ENCODE measurements at places on chromosomes 7 and 10.

DNA sequence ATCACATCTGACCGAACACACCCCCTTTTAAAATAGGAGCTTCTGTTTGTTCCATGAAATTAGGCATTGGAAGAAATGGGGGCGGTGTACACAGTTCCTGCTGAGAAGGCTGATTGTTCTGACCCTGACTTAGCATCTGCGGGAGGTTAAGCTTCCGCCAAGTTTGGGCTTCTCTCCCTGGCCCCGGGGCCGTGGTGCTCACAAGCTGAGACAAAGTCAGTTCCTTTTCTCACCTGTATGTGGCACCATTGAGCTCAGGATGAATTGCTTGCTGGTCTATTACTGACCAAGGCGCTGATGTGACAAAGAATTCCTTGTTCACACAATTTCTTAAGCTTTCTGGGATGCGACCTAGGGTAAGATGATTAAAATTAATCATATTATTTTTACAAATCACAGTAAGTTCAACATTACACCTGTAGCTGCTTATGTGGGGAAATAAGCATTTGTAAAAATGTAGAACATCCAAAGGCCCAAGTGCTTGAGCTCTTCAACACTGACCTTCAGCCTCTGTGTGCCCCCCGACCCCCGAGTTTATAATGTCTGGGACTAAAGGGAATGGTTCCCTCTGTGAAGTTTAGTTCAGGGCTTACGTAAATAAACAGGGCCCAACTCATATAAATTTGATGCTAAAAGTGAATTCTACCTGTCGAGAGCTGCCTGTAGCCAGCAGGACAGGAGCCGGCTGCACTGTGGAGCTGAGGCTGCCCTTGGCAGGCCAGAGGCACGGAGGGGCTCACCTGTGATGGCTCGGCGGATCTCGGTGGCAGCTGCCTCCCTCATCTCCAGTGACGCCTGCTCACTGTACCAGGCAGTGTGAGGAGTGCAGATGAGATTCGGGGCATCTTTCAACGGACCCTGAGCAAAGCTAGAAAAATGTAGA is 50.8 kb downstream of the ZRANB1 start:
- DNase-seq, result peak; percentile 87

GRCh38 chr10:63247771-63248170 is 114.6 kb downstream of the NRBF2 start:
- DNase-seq, result no peak

DNA sequence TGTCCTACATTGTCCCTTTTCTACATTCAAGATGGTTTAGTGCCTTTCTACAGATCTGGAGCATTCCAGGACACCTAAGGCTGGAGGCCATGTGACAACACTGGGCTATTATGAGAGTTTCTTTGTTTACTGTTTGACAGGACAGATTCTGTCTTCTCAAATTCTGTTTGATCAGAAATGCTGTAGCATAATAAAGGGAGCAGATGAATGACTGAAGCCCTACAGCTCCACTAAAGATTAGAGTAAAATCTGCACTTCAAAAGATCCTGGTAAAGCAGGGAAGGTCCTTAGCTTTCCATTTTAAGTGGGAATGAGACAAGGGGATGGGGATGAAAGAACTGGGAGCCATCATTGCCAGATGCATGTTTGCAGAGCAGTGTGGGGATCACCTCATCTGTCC is 38.4 kb downstream of the TMEM229A start:
- no peak for DNase-seq

DNA sequence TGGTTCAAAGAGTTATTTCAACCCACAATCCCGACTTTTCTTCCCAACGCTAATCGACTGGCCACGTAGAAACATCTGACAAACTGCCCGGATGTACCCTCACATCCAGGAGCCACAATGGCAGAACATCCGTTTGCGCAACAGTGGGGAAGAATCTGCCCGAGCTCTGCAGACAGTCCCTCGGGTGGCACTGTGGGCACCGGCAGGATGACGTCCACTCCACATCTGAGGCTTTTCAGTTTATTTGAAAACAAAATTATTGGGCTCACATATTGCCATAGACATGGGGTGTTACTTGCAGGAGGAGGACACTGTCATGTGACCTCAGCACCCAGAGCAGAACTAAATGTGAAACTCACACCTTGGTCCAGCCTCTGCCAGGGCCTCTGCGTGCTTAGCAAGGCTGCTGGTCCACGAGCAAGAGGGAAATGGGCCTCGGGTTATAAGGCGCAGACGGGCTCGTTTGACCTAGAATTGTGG is 84.1 kb downstream of the MKI67 start:
- DNase-seq, result no peak

GRCh38 chr7:116598278-116598677 is 73.4 kb downstream of the CAV1 start:
- DNase-seq, result no peak

- no peak for DNase-seq
Observed at GRCh38 chr7:85719981-85720953, 533.4 kb upstream of the SEMA3D start.

GRCh38 chr7:117083648-117084047 is 130.3 kb downstream of the ST7 start:
- DNase-seq, result no peak

DNA sequence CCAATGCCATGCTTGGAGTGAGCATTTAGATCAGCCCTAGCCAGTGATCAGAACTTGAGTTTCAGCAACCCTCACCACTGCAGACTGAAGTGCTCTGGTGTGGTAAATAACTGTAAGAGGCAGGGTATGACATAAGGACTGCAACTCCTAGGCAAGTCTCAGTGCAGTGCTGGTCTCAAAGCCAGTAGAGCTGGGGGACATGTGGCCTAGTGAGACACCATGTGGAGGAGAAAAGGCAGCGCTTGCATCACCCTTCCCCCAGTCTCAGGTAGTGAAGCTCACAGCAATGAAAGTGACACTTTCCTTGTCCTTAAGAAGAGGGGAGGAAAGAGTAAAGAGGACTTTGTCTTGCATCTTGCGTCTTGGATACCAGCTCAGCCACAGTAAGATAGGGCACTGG is 386.8 kb upstream of the POT1 start:
- DNase-seq, result no peak

DNA sequence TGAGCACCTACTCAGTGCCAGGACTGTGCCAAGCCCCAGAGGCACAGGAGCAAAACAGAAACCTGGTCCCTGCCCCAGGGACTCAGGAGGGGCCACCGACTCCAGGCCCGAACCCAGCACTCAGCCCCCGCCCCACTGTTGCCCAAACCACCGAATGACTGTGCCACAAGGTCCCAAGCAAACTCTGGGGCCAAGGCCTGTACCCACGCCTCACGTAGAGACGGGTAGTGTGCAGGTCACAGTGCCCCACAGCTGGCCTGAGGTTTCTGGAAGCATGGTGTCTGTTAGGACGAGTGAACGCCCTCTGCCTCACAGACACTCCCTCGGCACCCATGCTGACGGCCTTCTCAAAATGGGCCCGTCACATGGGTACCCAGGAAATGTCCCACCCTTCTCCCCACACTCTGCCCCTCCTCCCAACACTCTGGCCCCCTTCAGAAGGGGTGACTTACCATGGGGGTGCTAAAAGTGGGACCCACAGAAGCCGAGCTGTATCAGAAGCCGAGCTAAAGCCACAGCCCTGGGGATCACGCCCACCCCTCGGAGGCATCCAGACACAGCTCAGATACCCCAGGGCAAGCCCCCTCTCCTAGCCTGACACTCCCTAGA is 44.2 kb downstream of the CTBP2 start:
- no peak for DNase-seq

DNA sequence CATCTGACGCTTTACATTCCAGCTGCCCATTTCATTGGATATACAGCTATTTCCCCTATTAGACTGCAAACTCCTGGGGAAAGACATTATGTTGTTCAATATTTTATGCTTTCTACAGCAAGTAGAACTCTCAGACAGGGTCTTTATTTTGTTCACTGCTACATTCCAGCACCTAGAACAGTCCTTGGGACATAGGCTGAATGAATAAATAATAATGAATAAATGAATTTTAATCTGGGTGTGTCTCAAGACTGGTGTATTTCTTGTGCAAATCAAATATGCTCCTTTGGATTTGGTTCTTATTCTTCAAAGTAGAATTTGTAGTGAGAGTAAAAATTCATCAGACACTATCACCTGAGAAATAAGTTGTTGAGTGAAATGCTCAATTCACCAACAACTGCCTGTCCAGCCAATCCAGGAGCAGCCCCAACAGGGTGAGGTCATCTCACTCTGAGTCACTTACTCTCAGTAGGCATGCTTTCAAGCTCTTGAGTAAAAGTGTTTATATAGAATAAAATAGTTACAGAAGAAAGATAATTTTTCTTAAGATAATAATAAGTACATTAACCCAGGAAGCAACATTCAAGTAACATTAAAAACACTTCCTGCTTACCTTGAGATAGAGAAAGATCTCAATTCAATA is 287.5 kb upstream of the NPVF start:
- no peak for DNase-seq

GRCh38 chr7:104967595-104967994 is 46.4 kb upstream of the KMT2E start:
- DNase-seq, result no peak

DNA sequence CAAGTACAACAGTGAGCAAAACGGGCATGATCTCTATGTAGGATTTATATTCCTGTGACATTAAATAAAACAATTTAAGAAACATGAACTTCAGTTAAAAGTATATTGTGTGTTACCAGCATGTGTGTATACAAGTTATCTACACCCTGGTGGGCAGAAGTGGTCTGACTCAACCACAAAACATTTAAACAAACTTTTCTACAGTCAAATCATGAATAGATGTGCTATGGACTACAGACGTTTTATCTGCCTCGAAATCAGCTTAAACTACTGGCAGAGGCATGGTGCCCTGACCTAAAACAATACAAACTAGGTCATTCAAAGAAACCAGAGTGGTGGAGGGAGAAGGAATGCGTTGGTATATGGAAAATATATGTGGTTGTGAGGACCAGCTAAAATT is 3.6 kb downstream of the ARL3 start:
- DNase-seq, result no peak

GRCh38 chr10:117477961-117478670 is 64.4 kb upstream of the EMX2 start:
- DNase-seq, result no peak

- DNase-seq, result peak; percentile 70
Observed at GRCh38 chr7:94375691-94376090, 19.0 kb upstream of the COL1A2 start.

- DNase-seq, result no peak
Observed at GRCh38 chr7:22809902-22810642, 12.6 kb downstream of the TOMM7 start.

DNA sequence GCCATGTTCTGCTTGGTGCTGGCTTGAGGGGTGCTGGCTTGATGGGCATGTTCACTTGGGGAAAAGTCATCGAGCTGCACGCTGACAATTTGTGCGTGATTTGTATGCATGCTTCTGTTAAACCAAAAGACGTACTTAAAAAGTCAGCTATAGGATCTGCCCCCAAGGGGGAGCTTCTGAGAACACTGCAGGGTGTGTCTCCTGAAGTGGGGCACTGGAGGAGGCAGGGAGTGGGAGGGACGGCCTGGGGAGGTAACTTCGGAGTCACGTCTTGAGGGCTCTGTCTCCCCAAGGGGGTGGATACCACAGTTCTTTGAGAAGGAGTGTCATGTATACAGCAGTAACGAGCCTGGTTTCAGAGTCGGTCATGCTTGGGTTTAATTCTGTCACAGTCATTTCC is 406.5 kb downstream of the PLXNA4 start:
- DNase-seq, result no peak

- no peak for DNase-seq
Observed at GRCh38 chr10:36779238-36779846, 346.1 kb upstream of the ANKRD30A start.

- DNase-seq, result no peak
Observed at GRCh38 chr10:104678658-104679057, 37.6 kb downstream of the SORCS3 start.

DNA sequence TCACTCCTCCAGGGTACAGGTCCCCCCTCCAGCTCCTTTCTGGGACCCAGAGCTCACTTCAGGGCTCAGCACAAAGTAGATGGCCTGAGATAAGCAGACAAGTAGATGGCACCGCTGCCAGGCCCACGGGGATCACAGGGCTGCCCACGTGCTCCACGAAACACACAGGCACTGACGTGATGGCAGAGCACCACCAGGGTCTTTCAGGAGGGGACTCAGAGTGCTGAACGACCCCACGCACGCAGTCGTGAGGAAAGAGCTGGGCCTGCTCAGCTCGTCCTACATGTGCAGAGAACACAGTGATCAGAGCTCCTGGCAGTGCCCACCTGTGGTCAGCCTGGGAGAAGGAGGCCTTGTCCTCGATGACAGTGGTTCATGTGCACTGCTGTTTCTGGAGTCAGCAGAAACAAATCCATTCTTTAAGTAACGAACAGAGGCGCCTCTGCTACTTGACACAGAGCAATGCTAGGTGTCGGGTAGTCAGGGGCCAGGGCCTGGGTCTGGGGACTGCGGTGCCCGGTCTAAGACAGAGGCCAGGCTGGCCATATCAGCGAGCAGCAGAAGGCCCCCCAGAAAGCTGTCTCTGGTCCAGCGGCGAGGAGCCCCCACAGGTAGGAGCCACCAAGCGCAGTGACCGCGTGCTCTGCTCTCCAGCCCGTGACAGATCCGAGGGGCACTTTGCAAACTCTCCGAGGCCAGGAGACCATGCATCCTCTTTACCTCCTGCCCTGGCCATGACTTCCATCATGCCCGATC is 129.8 kb upstream of the FAM20C start:
- peak; percentile 9 for DNase-seq

DNA sequence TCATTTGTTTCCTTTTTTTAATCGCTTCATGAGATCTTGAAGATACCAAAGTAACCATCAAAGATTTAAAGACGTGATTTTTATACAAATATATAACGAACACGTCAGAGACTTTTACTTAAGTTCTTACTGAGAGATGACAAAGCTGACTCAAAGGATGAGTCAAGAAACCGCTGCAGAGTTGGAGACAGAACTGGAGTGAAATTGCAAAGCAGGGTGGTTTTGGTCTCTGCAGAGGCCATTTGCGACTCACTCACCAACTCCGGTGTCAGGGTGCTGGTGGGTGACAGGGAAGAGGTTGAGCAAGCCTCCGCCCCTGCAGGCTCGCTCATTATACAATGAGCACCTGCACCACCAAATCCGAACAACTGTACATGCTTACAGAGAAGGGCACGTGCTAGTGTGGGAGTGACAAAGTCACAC is 75.2 kb downstream of the DNAJB6 start:
- DNase-seq, result no peak

GRCh38 chr7:131525820-131526219 is 30.6 kb downstream of the PODXL start:
- no peak for DNase-seq

GRCh38 chr10:13724484-13724883 is 137.7 kb downstream of the PRPF18 start:
- DNase-seq, result no peak

DNA sequence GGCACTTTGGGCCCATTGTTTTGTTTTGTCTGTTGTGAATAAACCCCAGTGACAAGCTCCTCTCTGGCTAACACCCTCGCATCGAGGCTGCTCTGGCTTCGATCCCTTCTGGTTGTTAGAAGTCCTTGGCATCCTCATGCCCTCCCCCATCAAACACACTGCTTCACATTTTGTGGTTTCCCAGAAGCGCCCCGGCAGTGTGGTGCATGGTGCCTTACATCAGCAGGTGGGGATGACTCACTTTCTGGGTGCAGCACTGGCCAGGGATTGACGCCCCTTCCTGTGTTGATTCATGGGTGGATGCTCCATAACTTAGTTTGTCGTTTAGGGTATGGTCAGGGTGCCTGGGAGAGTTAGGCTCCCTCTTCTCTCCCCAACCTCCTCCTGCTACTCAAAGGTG is 51.4 kb downstream of the PLPP4 start:
- DNase-seq, result no peak

GRCh38 chr10:5584895-5585516 is 60.2 kb downstream of the CALML3 start:
- DNase-seq, result no peak

Data from ascending aorta (tissue), 2 donors.